Fibroblast of gingiva (primary cell): ENCODE measurements at places on chromosomes 3 and 15.

DNA sequence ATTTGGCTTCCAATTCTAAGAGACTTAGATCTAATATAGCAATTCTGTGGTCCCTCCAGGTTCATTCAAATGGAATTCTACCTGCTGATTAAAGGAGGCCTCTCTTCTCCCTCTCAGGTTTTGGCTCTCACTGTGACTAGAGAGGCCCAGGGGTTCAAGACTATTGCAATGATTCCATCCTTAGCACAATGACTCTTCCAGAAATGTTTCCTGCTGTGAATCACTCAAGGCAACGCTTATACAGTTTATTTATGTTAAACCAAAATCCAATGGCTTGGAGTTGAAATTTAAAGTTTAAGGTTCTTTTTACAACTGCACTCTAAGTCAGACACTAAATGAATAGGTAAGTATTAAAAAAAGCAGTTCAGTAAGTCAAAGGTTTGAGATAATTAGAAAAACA, 39.9 kb downstream of the IFT57 start:
- DNase-seq: no peak

DNA sequence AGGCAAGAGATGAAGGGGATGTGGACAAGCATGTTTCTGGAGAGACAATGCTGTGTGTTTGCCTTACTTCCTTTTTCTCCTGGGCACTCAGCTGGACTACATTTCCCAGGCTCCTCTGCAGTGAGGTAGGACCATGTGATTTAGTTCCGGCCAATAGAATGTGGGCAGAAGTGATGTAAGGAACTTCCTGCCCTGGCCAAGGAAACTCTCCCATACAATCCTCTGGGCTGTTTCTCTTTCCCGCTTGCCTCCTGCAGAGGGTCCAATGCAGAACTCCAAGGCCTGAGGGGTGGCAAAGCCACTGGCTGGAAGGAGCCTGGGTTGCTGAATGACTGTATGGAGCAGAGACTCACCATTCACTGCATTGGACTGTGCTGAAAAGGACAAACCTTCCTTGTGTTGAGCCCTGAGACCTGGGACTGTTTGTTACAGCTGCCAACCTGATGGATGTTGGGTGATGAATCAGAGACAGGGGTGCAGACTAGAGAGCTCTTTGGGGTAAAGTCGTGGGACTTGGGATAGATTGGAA, 82.7 kb upstream of the SLC6A6 start:
- DNase-seq: peak; percentile 29

GRCh38 chr3:20561166-20561565, 375.2 kb upstream of the SGO1 start:
- DNase-seq: no peak

GRCh38 chr3:66158933-66159683, 61.7 kb upstream of the SLC25A26 start:
- DNase-seq: no peak

GRCh38 chr3:151328298-151328995, 902 bp downstream of the P2RY13 start:
- peak; percentile 66 for DNase-seq

GRCh38 chr3:81863756-81864155, 102.3 kb upstream of the GBE1 start:
- DNase-seq: no peak

DNA sequence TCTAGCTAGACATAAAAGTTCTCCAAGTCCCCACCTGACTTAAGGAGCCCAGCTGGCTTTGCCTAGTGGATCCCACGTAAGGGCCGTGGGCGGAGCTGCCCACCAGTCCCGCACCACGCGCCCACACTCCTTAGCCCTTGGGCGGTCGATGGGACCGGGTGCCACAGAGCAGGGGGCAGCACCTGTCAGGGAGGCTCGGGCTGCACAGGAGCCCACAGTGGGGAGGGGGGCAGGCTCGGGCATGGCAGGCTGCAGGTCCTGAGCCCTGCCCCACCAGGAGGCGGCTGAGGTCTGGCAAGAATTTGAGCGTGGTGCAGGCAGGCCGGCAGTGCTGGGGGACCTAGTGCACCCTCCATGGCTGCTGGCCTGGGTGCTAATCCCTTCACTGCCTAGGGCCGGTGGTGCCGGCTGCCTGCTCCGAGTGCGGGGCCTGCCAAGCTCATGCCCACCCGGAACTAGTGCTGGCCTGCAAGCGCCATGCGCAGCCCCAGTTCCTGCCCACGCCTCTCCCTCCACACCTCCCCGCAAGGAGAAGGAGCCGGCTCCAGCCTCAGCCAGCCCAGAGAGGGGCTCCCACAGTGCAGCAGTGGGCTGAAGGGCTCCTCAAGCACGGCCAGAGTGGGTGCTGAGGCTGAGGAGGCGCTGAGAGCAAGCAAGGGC, 78.7 kb downstream of the SLC6A1 start:
- no peak for DNase-seq

GRCh38 chr3:148238421-148238821, 459.3 kb upstream of the AGTR1 start:
- DNase-seq: peak; percentile 34

GRCh38 chr3:39108200-39108710, 775 bp downstream of the TTC21A start:
- DNase-seq: no peak
